ENCODE measurements at places on chromosomes 5 and 9. TPM values are rescaled to one million over a fixed set of nuclear protein-coding genes. Genes with fewer than 3 reads are reported as not detected.

The CCDC180 gene
- 3.4 TPM for total RNA-seq

The ZNF883 gene
- total RNA-seq: 0.16 TPM

The LEAP2 gene
- 4.4 TPM for total RNA-seq

The KIF12 gene
- total RNA-seq: not detected

GRCh38 chr5:105565531-105565930 lies 2002.9 kb upstream of the NUDT12 start:
- no peaks in the 10 kb centered on the region for H3K4me1 ChIP-seq
- no peaks in the 10 kb centered on the region for H3K27me3 ChIP-seq
- no peak overlapping the region for H3K27ac ChIP-seq
- H3K4me3 ChIP-seq: no peak overlapping the region

DNA sequence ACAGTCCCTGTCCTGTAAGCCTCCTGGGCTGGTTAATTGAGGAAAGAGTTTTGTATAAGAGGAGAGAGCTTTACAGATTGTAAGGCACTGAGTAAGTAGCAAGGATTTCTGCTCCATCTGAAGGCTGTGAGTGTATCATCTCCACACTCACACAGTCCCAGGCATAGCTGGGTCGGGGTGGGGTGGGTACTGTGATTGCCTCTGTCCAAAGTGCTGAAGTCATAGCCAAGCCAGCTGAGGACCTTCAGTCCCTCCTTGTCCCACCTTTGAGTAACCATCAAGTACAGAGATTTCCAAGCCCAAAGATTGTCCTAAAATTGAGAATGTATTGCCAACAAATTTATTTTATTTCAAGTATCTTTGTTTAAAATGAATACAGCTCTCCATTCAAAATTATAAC lies 5.5 kb upstream of the DNAJB5 start:
- peaks cover 51% of the 10 kb centered on the region for H3K4me1 ChIP-seq
- H3K27me3 ChIP-seq: no peaks in the 10 kb centered on the region
- no peak overlapping the region for H3K4me3 ChIP-seq
- DNase-seq: no peak
- no peaks in the 10 kb centered on the region for H3K36me3 ChIP-seq

GRCh38 chr9:123523001-123523400 lies 167.0 kb downstream of the CRB2 start:
- no peak for DNase-seq
- H3K36me3 ChIP-seq: no peaks in the 10 kb centered on the region
- H3K4me3 ChIP-seq: no peak overlapping the region
- no peaks in the 10 kb centered on the region for H3K4me1 ChIP-seq
- H3K27me3 ChIP-seq: peaks cover 1% of the 10 kb centered on the region
